ENCODE measurements at places on chromosomes 1 and 21.

- DNase-seq, result no peak
These were observed 306.9 kb downstream of the ASTN1 start for GRCh38 chr1:176857632-176858031.

DNA sequence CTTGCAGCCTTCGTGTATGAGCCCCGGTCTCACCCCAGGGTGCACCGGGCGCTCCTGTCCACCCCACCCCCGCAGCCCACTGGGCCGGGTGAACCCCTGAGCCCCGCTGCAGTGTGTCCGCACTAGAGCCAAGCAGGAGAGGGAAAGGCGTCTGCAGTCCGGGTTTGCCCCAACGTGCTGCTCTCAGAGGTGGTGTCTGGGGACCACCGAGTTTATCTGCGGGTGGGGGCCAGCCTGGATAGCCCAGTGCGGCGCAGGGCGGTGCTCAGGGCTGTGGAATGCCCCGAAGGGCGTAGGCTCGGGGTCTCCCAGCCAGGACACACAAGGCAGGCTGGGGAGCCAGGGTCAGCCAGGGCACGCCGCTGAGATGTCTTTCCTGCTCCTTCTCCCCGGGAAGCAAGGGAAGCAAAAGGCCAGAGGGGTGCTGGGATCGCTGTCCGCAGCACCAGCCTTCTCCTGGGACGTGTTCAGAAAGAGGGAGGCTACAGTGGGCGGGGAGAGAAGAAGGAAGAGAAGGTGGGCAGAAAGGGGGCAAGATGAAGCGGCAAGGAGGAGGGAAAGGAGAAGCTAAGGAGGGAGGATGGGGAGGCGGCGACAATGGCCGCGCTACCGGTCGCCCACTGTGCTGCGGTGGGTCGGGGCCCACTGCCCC, 56.6 kb downstream of the MAB21L3 start:
- no peak for DNase-seq

DNA sequence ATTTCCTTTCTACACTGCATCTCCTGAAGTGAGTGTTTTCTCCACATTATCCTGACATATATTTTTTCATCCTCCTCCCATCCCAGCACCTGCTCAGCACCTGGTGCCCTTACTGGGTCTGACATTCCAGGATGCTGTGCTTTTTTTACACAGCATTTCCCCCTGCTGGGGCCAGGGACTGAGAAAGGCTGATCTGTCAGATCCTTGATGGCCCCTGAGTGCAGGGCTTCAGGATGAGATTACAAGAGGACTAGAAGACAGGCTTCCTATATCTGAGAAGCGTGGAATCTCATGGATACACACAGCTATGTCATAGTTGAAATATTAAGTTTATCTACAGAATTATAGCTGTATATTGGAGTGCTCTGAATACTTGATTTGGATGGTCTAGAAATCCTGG, 24.4 kb downstream of the RCAN1 start:
- no peak for DNase-seq

- no peak for DNase-seq
These were observed 6.2 kb downstream of the DUSP23 start for GRCh38 chr1:159786966-159787365.

- DNase-seq, result no peak
These were observed 36.9 kb upstream of the BACH1 start for GRCh38 chr21:29261555-29262540.

DNA sequence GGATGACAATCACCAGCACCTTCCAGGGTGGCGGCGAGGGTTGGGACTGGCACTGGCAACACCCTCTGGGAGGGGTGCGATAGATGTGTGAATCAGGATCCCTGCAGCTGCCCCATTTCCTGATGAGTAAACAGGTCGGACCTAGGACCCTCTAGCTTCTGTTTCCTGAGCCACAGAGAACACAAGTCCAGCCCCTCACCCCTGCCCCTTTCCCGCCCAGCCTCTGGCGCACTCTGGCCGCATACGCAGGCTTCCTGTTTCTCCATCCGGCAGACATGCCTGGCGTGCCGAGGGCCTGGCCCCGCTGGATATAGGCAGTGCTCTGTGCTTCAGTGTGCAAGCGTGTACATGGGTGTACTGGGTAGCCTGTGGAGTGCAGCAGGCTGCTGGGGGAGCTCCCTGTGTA, 4.6 kb downstream of the PEAR1 start:
- DNase-seq, result no peak

DNA sequence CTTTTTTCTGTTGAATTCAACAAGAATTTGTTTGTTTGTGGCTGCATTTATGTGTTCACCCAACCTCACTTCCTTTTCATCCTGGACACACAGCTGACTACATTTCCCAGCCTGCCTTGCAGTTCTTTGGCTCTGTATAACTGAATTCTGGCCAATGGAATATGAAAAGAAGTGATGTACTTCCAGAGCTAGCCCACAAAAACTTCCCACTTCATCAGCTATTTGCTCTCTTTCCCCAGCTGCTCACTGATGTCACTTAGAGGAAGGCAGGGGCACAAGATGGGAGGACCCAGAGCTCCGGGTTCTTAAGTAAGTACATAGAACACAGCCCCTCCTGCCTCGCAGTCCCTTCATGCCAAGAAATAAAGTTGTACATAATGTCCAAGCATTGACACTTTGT, 235.0 kb upstream of the FGGY start:
- DNase-seq, result no peak

GRCh38 chr1:239909898-239910297, 181.8 kb upstream of the FMN2 start:
- DNase-seq, result no peak

- DNase-seq, result no peak
These were observed 33.5 kb upstream of the RGS4 start for GRCh38 chr1:163035446-163036249.

DNA sequence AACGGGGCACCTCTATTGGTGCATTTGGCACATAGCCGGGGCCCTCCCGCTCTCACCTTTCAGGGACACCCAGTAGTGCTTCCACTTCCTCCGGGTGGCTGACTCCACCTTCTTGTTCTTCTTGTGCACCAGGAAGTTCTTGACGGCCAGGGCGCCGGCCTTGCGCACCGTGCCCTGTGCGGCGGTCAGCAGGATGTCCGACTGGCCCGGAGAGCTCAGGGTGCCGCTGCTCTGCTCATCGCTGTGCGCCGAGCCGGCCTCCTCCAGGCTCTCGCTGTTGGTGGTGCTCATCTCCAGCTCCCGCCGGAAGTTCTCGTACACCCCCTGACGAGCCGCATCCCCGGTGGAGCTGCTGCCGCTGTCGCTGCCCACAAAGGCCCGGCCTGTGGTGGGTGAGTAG, 92.4 kb downstream of the TIAM1 start:
- DNase-seq, result no peak

DNA sequence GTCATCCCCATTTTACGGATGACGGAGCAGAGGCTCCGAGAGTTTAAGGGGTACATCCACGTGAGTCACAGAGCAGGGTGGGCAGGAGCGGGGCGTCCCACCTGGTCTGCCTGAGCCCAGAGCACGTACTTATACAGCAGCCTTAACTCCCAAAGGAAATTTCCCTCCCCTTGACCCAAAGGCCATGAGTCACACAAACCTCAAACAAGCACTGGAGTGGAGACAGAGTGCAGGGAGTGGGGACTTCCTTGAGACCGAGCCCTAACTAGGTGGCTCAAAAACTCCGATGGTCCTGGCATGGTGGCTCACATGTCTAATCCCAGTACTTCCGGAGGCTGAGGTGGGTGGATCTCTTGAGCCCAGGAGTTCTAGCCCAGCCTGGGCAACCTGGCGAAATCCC, 141.6 kb upstream of the KLHDC7A start:
- no peak for DNase-seq

DNA sequence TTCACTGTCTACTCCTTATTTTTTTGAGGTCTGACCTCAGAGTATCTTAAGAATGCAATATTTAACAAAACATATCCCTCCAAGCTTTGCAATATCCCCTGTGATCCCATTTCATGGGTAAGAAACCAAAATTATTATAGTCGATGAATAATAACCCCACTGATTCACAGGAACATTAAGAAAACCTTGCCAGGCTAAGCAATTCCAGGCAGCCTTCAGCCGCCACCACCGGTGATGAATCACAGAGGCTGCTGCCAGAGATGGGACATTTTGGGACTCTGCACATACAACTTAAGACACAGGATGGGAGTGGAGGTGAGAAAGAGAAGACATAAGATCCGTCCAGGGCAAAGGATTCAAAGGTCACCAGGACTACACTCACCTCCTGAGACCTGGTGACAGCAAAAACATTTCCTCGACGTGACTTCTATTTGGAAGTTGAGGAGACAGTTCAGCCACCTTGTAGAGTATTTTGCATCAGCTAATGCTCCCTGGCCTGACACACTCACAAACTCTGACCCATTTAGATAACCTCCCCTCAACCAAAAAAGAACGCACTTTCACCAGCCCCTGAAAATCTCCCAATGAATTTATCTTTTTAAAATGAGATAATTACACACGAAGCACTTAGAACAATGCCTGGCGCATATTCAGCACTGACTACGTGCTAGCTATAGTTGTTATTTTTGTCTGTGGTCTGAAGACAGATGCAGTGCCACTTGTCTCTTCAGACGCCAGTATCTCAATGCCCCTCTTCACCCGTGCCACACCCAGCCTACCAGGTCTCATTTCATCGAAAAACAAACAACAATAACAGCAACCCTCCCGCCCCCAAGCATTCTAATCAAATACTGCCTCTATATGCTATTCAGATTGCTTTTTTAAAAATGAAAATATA, 17.8 kb upstream of the OVAAL start:
- no peak for DNase-seq

- DNase-seq, result no peak
These were observed 9.7 kb upstream of the IGFN1 start for GRCh38 chr1:201180901-201181300.

DNA sequence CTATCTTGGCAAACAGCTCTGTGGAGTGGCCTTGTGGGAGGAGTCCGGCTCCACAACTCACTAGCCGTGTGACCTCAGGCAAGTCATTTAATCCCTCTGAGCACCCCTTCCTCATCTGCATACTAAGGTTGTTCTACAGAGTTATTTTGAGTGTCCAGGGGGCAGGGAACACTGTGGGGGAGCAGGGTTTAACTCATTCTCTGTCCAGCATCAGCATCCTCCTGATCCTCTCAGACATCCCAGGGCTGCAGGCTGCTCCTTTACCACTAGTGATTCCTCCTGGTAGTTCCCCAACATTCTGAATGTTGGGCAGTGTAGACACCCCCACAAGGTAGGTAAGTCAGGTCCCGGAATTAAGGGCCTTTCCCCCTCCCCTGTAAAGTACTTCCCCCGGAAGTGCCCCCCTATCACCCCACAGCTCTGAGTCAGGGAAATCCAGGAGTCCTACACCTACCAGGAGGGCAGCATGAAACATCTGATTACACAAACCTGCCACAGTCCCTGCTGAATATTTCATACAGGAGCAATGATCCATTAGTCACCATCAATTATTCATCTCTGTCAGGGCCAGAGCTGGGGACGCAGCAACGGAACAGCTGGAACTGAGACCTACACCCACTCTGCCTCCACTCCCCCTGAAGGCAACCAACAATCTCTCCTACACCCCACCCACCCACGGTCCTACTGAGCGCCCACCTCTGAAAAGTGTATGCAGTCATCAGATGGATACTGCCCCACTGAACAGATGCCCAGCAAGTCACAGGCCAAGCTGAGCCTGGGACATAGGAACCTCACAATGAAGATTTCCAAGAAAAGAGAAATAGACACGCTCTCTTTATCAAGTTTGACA, 20.5 kb downstream of the SYT2 start:
- DNase-seq, result no peak
